ENCODE measurements at places on chromosomes 4 and X.

GRCh38 chrX:50115973-50116372, 84.8 kb downstream of the AKAP4 start:
- DNase-seq, result no peak

GRCh38 chr4:23260511-23260910, 567.8 kb downstream of the GBA3 start:
- DNase-seq, result no peak

DNA sequence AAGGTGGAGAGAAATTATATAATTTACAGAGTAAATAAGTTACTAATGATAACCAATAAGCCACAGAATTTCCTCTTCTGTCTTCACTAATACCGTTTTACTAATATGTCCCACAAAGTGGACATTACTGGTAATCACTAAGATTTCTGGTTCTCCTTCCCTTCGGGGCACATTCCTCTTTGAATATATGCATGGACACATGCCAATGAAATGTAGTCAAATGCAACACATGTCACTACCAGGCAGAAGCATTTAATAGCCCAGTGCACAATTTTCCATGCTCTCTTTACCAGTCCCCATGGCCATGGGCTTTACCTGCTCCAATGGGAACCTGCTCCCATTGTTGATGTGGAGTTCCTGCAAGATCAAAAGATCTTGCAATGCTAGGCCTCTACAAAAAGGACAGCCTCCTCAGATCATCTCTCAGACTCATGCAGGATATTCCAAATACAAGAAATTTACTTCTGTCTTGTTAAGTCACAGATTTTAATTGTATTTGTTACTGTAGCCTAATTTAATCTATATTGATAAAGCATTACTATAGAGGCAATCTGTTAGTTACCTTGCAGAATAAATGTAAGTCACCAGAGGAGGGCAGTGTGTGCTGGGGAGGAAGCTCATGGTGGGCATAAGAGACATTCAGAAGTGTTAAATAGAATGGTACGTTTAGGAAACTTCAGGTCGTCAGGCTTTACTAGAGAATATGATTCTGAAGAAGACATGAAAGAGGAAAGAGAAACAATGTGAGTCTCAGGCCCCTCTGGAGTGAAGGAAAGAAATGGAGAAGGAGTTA, 37.1 kb upstream of the INPP4B start:
- DNase-seq, result no peak

DNA sequence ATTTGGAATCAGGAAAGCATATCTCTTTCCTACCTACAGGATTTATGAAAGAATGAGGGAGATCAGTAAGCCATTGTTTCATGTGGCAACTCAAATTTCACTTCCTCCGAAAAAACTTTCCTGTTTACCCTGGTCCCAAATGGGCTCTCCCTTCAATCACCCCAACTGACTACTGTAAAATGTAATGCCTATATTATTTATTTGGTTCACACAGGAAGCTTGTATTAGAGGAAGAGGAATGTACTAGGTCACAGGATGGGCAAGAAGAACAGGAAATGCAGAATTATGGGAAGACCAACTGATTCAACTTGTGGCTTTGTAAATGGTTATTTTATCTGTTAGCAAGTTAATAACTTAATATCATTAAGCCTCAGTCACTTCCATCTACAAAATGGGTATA, 23.1 kb downstream of the COL4A6 start:
- no peak for DNase-seq

DNA sequence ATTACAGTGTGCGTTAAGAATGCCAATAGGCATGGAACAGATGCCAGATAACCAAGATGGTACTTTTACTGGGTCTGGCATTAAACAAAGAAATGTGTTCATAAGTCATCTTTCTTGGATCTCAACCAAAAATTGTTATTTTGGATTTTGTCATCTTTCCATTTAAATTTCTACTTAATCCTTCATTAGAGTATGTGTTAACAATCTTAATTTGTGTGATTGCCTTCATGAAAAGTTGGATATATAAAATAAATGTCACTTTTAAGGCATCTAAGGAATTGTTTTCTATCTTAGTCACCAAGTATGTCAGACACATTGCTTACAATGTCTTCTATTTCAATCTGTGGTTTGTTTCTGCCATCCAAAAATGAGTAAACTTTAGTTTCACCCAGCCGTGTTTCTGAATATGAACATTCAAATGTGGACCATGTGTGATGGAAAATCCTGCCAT, 87.5 kb downstream of the PALLD start:
- no peak for DNase-seq

DNA sequence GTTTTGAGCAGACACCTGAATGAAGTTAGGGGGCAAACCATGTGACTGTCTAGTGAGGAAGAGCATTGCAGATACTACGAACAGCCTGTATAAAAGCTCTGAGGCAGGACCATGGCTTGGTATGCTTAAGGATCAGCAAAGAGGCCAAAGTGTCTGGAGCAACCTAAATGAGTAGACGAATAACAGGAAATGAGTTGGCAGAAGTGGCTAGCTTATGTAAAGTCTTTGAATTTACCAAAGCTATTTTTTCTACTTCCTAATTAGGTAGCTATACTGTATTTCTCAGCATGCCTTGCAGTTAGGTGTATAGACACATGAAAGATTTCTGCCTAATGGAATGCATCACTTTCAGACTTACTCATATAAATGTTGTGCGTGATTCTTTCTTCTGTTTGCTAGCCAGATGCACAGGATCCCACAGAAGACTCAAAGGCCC, 9.3 kb upstream of the GPRIN3 start:
- DNase-seq, result no peak

DNA sequence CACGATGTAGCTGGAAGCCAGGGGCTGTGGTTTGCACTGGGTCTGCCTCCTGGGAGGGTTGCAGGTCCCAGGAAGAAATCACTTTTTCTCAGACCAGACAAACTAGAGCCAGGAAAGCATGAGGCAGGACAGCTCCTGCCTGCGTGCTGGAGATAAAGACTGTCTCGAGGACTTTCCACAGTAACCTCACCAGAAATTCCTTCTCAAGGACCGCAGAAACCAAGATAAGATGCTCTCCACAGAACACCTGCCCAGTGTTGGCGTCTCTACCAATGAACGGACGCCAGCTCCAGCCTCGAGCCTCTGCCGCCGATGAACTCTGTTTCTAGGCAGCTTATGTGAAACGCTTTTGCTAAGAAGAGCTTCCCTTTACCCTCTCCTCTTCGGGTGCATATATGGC, 76.9 kb upstream of the AFAP1 start:
- DNase-seq, result no peak

DNA sequence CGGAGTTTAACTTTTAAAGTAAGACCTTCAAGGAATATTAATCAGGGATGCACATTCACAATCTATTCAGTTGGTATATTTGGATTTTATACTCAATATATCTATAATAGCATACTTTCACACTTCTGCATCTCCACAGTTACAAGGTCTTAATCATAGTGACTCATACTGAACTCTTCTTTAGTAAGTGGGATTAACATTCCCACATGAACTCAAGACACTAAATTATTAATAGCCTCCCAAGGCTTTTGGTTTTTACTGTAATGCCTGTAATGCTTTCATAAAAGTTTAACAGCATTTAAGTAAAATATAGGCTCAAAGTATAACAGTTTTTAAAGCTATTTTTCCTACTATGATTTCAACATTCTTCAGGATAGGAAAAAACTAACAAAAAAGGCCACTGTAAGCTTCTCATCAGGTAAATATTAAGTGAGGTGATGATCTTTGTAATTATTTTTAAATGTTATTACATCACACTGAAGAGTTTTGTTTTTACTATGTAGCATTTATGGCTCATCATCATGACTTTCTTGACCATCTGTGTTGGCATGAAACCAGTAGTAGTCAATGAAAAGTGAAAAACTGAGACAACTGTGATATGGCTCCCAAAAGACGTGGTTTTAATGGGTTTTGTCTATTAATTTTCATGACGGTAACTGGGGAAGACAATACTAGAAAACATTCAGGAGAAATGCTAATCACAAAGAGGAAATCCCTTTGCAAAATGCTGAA, 91.5 kb upstream of the GALNT7 start:
- DNase-seq, result no peak

- no peak for DNase-seq
Observed at GRCh38 chr4:78493731-78494130, 57.8 kb upstream of the ANXA3 start.

- DNase-seq, result no peak
Observed at GRCh38 chr4:162409048-162409447, 245.2 kb upstream of the FSTL5 start.

GRCh38 chr4:123183308-123183707, 213.3 kb upstream of the SPRY1 start:
- DNase-seq, result no peak

DNA sequence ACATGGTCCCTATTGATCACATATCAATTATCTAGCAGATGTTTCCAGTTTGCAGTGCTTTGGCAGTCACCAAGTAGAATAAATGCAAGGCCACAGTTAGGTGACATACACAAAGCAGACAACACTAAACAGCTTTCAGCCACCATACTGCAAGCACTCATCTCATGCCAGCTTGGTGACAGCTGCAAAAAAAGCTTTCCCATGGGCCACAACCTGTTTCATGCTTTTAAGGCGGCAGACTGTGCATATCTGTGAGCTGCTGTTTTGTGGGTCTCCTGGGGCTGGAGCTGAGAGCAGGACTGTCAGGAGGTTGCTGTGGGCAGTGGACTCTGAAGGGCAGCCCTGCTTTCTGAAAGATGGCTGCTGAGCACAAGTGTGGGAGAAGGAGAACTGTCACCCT, 82.6 kb downstream of the FHDC1 start:
- no peak for DNase-seq

GRCh38 chrX:139739138-139739537, 31.2 kb upstream of the MCF2 start:
- DNase-seq, result no peak

DNA sequence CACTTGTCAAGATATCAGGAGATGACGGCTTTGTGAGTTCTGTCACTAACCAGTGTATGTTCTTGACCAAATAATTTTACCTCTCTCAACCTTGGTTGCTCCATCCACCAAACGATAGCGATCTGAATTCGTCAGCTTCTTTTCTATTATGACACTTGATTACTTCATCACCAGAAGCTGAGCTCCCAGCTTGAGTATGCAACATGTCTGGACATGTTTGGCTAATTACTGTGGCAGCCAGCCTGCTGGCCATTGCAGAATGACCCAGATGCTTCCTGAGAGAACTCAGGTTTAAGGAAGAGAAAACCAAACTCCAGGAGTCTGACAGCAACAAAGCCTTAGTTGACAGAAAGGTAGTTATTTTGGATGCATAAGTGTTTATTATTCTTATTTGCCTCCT, 46.4 kb upstream of the PARM1 start:
- DNase-seq, result no peak

GRCh38 chr4:67928546-67928945, 34.7 kb downstream of the TMPRSS11A start:
- no peak for DNase-seq

DNA sequence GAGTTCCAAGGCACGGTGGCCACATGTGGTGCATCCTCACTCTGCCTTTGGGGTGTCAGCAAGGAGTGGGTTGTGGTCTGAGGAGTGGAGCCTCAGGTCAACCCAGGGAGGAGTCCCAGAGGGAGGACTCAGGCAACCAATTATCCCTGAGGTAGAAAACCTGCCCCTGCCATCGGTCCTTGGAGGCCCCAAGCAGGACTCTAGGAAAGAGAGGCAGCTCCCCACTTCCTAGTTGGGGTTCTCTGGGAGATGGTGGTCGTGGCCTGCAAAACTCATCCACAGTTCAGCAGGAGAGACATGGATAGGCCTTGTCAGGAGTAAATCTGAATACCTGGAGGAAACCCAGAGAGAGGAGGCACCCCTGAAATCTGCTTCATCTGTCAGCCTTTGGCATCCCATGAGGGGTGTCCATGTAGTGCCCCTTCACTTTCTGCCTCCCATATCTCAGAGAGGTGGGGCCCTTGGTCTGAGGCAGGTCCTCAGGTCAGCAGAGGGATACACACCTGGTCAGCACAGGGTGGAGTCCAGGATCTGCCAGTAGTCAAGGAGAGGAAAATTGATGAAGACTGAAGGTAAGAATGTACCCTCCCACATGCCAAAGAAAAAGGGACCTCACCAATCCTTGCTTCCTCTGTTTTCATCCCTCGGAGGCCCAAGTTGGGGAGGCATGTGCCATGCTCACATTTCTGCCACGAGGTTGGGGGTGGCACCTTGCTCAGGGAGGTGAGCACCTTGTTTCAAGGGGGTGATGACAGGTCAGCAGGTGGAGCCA, 1.6 kb downstream of the MAGEA11 start:
- DNase-seq, result no peak

GRCh38 chrX:128975745-128976144, 547.5 kb downstream of the SMARCA1 start:
- DNase-seq, result no peak

DNA sequence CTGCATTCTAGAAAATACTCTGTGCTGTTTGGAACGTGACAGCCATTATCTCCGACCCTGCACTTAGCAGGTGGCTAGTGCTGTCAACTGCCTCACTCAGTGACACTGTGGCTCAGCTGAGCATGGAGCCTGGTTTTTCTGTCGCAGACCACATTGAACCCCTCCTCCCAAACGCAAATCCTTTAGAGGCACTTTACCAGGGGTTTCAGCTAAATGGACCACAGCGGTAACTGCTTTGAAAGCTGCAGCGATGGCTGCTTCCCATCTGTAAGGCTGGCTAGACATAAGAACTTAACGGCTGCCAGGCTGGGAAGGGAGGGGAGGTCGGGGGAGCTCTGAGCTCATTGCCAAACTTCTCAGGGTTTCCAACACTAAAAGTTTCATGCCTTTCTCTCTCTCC, 8.1 kb downstream of the SLC34A2 start:
- DNase-seq, result no peak

- DNase-seq, result no peak
Observed at GRCh38 chr4:183142571-183143550, 43.8 kb downstream of the WWC2 start.

GRCh38 chrX:68794461-68794860, 34.4 kb upstream of the EFNB1 start:
- DNase-seq, result no peak

DNA sequence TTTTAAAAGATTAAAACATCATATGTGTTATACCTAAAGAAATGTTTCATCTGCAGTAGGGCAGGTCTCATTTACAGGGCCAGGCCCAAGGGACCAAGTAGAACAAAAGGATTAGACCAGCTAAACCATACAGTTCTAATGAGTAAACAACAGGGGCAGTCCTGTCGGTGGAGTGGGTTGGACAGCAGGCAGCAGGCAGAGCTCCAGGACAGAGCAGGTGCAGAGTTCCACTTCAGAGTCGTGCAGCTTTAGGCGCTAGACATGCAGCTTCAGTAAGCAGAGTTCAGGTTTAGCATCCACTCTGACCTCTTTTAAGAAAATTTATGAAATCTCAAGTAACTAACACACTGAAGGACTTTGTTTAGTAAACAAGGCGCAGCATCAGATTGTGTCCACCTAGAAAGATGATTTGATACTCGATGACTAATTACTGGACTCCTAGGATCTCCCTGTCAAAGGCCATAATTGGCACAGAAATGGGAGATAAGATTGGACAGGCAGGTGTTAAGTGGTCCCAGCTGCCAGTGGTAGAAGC, 487.7 kb upstream of the INTU start:
- no peak for DNase-seq

All from activated T-helper 9 cell treated with anti-CD3 and anti-CD28 coated beads, Interleukin-2, amount 50 U/mL, for 16 hours (primary cell).